A673 (cell line): ENCODE measurements at places on chromosomes 3 and 15.
A peak's percentile ranks its signal among the peaks of the same experiment; 100 is the strongest.

GRCh38 chr3:126999383-126999782 is 16.5 kb downstream of the PLXNA1 start:
- DNase-seq = no peak

GRCh38 chr3:61452535-61453090 is 108.8 kb upstream of the PTPRG start:
- no peak for DNase-seq

GRCh38 chr15:56533731-56534403 is 68.9 kb upstream of the MNS1 start:
- DNase-seq = no peak

DNA sequence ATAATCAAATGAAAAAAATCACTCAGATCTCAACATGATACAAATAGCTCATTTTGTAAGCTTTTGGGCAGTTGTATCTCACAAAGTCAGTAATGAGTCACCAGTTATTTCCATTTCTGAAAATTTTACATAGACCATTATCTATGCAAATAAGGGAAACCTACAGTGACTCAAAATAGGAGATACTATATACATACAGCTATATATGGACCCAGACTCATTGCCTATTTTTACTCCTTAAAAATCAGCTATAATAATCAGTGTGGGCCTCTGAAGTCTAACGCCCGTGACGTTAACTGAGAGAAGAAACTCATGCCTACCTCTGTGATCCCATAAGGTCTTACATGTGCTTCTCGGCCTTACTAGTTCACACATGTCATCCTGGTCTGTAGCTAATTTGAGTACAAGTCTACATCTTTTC is 31.6 kb downstream of the LRIG1 start:
- no peak for DNase-seq

DNA sequence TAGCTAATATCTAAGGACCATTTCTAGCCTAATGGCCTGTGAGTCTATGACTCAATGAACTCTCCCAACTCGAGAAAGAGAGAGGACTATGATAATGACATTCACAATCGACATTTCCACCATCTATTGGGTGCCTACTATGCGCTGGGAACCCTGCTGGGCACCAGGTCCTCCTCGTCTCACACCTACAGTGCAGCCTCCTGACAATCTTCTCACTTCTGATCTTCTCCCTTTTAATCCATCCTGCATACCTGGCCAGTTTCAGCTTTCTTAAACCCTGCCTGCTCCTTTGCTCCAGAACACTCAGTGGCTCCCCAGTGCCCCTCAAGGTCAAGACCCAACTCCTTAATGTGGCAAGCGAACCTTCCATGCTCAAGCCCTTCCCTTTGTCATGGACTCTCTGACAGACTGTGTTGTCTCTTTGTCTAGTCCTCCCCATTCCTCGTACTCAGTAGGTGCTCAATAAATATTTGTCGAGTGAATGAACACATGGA is 3.5 kb upstream of the SLC6A1 start:
- DNase-seq = no peak

- no peak for DNase-seq
Observed at GRCh38 chr3:156489462-156489911, 65.4 kb downstream of the SSR3 start.

DNA sequence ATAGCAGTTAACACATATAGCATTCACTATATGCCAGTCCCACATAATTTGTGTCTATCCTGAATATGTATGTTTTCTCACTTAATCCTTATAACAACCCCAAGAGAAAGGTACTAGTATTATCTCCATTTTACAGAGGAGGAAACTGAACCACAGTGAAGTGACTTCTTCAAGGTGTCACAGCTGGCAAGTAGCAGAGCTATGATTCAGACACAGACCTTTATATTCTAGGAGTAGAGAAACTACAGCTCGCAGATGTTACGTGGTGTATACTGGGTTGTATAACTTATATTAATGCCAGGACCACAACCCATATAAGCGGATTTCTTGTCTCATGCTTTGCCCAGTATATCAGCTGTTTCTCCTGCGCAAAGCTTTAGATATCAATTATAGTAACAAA is 29.5 kb upstream of the ICE2 start:
- no peak for DNase-seq

DNA sequence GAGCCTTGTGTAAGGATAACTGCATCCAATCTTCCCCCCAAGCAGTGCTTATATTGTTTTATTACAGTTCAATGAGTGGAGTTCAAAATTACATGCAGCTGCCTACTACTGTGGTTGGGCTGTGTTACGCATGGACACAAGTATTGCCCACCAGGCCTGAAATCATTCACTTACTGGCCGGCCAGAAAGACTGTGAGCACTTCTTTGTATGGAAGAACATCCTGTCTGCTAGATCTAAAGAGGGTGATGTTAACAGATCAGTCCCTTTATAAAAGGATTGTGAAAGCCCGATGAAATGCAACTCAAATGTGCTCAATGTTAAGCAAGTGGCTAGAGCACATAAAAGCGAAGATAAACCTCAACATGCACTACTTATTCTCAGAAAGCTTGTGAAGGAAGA is 132.5 kb downstream of the FOXP1 start:
- DNase-seq = no peak

- no peak for DNase-seq
Observed at GRCh38 chr3:197782230-197782629, 8.8 kb upstream of the LRCH3 start.

- DNase-seq = no peak
Observed at GRCh38 chr3:183819831-183820230, 5.5 kb downstream of the MAP6D1 start.

DNA sequence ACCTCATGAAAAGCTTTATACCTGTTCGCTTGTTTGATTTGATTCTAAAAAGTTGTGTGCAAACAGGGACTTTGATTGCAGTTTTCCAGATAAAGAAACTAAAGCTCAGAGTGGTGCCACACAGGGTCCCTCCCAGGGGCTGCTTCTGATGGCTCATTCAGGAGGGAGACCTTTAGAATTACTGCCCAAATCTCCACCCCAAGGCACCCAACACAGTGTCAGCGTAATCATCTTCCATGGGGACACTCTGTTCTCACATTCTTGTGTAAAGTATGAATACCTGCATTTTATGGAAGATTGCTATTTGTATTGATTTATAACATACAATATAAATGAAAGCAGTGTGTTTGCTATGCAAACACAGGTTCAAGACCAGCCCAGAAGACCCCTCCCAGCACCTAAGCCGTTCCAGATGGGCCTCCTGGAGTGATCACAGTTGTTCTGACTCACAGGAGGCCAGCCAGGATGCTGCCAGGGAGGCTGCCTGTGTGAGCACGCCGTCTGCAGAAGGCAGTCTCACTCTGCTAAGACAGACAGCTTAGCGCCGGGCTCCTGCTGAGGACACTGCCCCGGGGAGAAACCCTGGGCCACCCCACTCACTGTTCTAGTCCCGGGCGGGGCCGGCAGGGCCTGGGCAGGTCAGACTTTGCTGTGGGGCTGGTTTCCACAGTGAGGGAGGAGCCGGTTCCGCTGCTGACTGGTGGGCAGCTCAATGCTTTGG is 185.6 kb downstream of the FAM43A start:
- peak; percentile 94 for DNase-seq

DNA sequence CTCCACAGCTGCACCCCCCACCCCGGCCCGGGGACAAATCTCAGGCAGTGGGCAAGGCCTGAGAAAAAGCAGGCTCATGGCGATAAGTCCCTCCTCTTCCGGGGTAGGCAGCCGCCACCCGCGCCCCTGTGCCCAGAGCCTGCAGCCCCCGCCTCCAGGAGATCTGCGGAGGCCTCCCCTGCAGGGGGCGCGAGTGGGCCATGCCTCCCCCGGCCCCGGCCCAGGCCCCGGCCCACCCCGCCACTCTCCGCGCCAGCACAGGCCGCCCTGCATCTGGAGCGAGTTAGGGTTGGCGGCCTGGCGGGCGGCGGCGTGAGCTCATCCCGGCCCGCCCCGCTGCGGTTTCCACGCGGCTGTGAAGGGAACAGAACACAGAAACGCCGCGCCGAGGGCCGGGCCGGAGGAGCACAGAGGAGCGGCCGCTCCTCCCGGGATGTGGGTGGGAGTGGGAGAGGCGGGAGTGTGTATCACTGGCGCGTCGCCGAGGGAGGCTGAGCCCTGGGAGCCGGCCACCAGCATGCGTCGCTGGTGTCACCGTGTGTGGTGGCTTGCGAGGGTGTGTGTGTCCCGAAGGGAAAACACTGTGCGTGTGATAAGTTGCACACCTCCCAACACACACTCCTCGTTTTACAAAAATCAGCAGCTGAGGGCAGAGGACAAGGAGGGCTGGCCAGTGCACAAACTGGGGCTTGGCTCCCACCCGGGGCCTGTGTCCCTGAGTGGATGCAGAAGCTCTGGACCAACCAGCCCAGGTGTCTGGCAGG is 17.2 kb downstream of the MYL3 start:
- peak; percentile 68 for DNase-seq

DNA sequence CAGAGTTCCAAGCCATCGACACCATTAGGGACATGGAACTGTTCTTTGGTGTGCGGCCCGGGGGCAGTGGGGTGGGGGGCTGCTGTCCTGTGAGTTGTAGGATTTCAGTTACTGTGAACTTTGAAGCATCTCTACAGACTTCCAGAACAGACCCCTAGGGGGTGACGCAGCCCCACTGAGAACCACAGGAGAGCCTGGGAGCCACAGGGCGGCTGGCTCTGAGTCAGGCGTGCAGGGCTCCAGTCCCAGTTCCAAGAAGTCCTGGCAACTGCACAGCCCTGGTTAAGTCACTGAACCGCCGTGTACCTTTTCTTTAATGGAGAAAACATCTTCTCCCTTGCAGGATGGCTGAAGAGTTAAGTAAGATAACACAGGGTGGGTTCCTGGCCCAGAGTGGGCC is 23.5 kb upstream of the LRTM1 start:
- peak; percentile 26 for DNase-seq

DNA sequence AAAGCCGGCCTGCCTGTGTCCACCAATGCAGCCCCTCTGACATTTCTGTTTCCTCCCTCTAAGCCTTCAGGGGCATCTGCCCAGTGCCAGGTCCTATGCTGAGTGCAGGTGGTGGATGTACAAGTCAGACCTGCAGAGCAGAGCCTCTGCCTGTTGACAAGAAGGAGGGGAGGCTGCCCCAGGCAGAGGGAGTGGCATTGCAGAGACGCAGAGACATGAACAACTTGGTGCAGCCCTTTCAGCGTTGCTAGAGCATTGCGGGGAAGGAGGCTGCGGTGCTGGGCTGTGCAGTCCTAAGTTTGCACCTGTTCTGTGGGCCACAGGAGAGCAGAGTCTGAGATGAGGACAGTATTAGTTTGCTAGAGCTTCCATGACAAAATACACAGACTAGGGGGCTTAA is 65.2 kb downstream of the LSM3 start:
- no peak for DNase-seq

DNA sequence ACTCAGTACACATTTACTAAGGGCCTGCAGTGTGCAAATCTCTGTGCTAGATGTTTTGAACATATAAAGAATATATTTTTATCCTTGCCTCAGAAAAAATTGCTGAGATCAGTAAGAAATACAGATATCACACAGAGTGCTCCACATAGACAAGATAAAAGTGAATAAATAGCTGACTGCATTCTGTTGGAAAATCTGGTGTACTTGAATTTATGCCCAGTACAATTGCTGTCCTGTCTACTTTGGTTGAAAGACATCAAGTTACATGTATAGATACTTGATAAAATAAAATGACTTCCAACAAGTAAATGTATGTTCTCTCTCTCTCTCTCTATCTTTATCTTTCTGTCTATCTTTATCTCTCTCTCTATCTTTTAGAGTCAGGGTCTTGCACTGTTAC is 381.2 kb upstream of the CBLB start:
- no peak for DNase-seq

GRCh38 chr3:25400587-25400986 is 27.5 kb upstream of the RARB start:
- DNase-seq = no peak

GRCh38 chr15:74873756-74874424 is 725 bp upstream of the SCAMP2 start:
- DNase-seq = peak; percentile 62

DNA sequence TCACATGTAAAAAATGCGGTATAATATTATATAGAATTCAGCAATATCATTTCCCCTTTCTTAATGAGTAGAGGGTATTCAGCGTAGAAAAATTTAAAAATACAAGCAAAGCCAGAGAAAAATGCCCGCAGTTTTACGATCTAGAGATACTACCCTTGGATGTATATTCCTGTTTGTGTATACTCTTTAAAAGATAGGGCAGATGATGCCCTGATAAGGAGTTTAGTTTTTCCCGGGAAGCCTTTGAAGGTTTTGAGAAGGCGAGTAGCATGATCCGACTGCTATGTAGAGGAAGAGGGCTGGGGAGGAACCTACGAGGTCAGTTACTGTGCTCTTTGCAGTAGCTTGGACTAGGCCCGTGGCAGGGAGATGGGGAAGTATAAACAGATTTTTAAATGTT is 1.2 kb downstream of the YEATS2 start:
- DNase-seq = peak; percentile 24

DNA sequence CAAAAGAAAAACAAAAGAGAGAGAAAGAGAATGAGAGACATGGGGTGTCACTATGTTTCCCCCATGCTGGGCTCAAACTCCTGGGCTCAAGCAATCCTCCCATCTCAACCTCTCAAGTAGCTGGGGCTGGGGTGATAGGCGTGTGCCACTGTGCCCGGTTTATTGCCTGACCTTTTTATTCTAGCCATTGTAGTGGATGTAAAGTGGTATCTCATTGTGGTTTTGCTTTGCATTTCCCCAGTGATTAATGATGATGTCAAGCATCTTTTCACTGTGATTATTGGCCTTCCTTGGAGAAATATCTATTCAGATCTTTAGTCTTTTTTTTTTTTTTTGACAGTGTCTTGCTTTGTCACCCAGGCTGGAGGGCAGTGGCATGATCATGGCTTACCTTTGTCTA is 37.7 kb upstream of the GK5 start:
- no peak for DNase-seq

GRCh38 chr3:72279631-72280041 is 494.7 kb upstream of the PROK2 start:
- DNase-seq = peak; percentile 9

- no peak for DNase-seq
Observed at GRCh38 chr3:142982038-142982773, 18.7 kb upstream of the PAQR9 start.

GRCh38 chr15:87349181-87349580 is 907.4 kb downstream of the NTRK3 start:
- DNase-seq = no peak

- no peak for DNase-seq
Observed at GRCh38 chr3:124609402-124609801, 120.8 kb upstream of the UMPS start.

- peak; percentile 56 for DNase-seq
Observed at GRCh38 chr15:64883997-64884511, 27.6 kb upstream of the ANKDD1A start.

DNA sequence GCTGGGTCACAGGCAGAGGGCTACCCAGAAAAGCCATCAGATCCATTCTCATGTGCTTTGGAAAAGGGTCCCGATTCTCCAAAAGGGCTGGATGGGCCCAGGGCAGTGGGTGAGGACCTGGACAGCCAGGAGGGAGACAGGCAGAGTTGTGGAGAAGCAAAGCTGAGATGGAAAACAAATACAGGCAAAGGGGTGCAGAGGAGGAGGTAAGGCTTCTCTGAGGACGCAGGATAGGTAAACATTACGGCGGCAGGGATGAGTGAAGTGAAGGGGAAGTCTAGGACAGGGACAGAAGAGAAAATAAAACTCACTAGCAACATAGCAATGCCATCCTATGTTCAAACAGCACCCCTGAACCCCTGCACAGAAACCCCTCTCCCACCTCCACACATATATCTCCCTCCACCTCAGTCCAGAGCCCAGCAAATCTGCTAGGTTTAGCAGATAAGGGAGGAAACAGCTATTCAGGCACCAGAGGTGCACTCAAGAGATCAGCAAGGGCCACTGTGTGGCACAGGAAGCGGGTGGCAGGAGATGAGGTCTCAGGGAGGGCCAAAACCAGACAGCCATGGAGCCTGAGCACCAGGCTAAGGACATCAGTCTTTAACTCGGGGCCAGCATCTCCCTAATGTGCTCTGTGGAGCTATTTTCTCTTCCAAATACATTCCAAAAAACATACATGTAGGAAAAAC is 51.3 kb downstream of the HOMER2 start:
- no peak for DNase-seq
